ENCODE measurements at places on chromosomes 2 and 18. TPM values are rescaled to one million over a fixed set of nuclear protein-coding genes. Genes with fewer than 3 reads are reported as not detected.

DNA sequence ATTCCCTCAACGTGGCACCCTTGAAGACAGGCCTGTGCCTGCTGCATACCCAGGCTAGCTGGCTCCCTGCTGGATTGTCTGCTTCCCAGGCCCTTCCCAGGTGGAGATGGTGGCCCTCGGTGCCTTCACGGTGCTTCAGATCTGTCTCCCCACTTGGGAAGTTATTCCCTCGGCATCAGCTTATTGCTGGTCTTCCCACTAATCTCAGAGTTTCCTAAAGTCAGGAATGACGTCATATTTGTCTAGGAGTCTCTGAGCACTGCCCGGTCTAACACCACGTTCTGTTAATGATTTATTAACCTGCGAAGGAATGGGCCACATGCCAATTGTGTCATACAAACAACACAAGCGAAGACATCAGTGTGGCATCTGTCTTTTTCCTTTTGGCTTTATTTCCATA is 269.8 kb upstream of the ID2 start:
- no peak for DNase-seq

- DNase-seq: no peak
Observed at GRCh38 chr2:171345971-171346722, 87.6 kb downstream of the METTL8 start.

GRCh38 chr2:20487392-20488174 is 40.7 kb downstream of the RHOB start:
- DNase-seq: peak; percentile 61

DNA sequence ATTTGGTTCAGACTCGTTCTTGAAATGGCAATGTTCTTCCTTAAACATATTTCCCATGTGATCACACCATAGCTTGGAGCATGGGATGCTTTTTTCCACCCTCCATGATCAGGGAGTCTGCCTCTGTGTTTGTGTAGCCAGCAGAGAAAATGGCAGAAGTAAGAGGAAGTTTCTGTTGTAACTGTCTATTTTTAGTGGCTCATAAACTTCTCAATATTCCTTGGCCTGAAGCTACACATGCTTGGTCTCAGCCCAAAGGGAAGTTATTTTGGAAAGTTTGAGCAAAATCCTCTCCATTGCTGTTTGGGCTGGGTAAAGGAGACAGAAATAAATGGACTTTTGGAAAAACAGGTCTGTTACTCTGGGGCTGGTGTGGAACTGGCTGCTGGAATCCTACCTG is 33.4 kb upstream of the ITGA6 start:
- DNase-seq: no peak

DNA sequence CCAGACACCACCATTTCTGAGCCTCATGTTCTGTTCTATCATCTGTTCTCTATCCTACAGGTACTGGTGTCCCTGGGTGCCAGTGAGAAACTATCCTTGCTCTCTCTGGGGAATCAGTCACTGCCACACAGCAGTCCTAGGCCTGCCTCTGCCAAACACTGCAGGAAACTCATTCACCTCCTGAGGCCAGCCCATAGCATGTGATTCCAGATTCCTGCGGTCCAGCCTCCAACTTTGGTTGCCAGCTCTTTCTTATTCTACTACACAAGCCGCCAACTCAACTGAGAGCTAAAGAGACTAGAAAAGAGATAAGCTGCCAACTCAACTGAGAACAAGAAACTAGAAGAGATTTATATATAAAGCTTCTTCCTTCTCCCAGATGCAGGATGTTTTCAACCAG is 8.8 kb upstream of the TTLL4 start:
- peak; percentile 17 for DNase-seq

- DNase-seq: no peak
Observed at GRCh38 chr2:134324947-134325346, 71.1 kb downstream of the MGAT5 start.

- no peak for DNase-seq
Observed at GRCh38 chr2:105540642-105541041, 141.8 kb upstream of the FHL2 start.

DNA sequence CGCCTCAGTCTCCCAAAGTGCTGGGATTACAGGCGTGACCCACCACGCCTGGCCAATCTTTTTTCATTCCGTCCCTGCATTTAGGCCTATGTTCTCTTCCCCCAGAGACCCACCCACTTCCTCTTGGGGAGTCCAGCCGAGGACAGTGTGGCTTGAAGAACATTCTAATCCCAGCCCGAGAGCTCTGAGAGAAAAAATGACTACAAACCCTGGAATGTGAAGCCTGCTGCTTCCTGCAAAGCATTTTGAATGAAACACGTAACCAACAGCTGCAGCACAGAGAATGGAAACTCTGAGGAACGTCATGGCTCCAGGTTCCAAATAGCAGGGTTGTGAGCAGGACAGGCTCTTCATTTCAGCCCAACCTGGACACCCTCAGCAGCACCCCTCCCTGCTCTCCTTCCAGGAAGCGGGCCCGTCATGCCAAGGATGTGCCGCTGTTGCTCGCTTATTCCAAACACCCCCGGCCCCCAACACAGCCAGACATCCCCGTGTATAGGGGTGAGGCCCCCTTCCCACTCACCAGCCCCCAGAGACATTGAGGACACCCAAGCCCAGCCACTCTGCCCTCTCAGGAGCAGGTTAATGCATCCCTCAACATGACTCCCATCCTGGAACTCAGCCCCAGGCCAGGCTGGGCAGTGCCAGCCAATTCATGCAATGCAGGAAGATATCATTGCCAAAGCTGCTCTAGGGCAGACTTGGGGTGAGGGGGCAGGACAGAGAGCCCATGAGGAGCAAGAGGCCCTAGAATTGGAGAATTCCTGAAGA is 139.8 kb downstream of the ZFP36L2 start:
- DNase-seq: peak; percentile 100

DNA sequence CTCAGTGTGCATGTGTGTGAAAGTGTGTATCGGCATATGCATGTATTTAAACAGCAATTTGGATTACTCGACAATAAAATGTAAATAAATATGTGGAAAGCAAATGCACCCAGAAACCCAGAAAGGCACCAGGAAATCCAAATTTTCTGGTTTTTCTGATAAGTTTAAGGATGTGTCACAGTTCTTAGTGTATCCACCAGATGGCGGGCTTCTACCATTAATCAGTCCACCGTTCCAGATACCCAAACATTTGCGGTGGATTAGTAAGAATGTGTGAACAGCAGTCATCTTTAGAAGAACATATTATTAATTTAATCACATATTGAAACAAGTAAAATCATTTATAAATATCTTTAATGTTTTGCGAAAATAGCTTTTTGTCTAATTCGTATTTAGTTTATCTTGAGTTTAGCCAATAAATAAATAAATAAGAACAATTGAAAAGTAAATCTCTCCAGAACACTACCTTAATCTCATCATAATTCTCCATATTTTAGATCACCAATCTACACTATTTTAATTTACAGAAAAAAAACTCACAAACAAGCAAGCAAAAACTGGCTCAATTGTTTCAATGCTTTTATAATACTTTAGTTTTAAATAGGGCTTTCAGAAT is 298.9 kb downstream of the DSEL start:
- peak; percentile 40 for DNase-seq

DNA sequence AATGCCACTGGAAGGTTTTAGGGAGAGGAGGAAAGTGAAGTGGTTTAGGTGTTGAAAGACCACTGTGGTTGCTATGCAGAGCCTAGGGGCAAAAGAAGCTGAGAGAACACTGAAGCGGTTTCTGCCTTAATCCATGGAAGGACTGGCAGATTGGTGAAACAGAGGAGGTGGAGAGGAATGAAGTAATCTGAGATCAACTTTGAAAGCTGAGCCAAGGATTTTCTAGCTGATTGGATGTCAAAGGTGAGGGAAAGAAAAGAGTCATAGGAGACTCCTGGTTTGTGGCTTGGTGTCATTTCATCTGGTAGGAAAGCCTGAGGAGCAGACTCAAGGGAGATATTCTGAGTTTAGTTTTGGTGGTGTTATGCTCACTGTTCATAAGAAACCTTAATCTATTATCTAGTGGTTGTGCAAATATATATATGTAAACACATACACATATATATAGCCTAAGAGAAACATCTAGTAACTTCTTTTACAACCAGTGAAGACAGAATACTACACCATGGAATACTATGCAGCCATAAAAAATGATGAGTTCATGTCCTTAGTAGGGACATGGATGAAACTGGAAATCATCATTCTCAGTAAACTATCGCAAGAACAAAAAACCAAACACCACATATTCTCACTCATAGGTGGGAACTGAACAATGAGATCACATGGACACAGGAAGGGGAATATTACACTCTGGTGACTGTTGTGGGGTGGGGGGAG is 134.1 kb upstream of the CREB1 start:
- DNase-seq: peak; percentile 77

DNA sequence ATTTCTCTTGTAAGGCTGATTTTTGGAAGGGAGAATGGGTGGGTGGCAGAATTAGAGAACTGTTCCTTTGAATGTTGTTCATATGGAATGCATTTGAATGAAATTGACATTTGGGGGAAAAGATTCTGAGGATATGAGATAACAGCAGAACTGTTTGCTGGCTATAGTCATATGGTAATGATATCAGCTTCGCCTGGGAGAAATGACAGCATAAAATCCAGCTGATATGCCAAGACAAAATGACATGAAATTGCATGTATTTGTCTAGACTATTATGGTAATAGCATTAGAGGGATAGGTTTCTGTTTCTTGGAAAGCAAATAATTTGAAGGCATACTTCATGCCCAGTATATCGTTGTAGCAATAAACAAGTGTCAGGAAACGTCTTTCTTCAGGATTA is 150.8 kb upstream of the SPATS2L start:
- DNase-seq: no peak

DNA sequence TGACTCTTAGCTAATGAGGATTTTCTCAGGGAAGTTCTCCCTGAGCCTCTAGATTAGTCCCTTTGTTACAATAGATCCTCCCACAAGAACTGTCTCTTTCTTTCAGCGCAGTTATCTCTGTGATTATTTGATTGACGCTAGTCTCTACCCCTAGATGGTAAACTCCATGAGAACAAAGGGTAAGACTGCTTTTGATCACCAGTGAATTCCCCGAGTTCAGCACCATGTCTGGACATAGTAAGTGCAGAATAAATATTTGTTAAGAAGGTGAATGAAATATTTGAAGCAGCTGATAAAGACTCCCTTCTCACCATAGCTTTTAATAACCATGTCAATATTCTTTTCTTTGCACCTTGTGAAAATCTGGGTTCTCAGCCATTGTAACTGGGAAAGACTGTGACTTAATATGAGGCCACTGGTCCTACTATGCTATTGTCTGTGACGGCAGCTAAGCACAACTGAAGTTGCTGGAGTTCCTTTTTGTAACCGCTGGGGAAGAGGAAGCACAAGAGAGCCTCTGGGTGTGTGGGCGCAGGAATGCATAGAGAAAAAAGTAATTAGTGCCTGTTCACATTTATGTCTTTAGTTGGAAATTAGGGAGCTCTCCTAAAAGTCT is 214.7 kb downstream of the TGIF1 start:
- DNase-seq: peak; percentile 55

DNA sequence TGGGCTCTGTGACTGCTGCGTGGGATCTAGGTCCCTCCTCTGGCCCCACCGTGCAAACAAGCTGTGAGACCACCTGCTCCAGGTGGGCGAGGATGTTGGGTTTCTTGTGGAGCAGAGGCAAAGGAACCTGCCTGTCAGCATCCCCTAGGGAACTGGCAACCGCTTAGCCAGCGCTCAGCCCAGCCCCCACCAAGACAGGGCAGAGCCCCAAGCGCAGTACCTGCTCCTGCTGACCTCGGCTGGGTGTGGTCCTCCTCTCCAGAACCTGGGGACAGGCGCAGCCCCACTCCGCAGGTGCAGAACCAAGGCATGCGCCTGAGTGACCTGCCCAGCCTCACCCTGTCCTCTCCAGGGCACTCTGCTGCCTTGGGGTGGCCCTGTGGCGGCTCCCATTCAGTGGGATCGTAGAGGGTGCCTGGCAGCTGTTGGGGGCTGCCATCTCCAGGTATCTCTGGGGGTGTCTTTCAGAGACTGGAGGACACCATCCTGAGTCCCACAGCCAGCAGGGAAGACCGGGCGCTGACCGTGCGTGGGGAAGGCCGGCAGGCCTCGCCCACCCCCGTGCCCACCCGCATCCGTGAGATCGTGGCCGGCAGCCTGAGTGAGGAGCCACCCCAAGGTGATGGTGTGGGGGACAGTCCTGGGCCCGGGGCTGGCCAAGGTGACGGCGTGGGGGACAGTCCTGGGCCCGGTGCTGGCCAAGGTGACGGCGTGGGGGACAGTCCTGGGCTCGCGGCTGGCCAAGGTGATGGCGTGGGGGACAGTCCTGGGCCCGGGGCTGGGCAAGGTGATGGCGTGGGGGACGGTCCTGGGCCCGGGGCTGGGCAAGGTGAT is 12.3 kb downstream of the CROCC2 start:
- DNase-seq: no peak

DNA sequence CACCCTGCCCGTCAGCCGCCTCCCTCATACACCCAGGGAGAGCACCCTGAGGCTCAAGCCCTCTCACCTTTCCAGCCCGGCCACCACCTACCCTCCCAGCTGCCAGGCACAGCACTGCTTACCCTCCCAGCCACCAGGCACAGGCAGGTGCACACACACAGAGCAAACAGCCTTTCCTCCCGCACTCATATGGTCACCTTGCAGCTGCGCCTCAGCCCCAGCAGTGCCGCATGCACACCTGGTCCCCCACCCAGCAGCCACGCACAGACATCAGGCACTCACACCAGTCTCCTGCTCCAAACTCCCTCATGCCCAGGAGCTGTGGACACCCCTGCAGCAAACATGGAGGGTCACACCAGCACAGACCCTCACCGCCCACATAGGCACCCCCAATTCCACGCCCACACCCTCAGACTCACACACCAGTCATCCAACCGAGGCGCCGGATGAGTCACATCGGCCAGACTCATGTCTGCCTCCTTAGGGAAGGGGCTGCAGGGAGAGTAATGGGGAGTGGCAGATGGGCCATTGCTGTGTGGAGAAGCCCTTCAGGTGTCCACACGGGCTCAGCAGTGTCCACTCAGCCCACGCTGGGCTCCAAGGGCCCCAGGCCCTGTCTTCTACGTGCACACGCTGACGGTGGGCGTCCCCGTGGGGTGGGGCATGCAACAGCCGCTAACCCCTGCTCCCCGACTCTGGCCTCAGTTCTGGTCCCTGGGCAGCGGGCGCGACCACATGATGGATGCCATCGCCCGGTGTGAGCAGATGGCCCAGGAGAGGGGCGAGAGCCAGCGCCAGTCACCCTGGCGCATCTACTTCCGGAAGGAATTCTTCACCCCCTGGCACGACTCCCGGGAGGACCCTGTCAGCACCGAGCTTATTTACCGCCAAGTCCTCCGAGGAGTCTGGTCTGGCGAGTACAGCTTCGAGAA is 22.3 kb upstream of the GPR17 start:
- DNase-seq: peak; percentile 75

DNA sequence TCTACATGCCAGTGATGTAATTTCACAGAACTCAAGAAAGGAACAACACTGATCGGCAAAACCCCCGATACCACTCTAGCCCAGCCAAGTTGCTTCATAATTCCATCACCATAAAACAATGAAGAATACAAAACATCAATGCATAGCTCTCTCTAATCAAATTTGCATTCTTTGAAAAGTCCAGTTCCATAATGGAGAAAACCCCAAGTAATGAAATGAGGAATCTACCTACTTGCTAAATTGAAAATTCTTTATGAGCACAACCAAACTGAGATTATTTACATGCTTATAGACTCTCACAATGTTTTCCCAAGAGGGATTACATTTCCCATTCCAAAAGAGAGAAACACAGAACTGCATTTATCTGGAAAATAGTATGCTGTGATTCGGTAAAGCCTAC is 186.5 kb downstream of the NR4A2 start:
- DNase-seq: no peak

The CRYBA2 gene
- total RNA-seq: 0.20 TPM

The SLC5A7 gene
- not detected for total RNA-seq

The UGT1A5 gene
- not detected for total RNA-seq

The C2orf92 gene
- 3.3 TPM for total RNA-seq

The TCF7L1 gene
- total RNA-seq: 0.39 TPM

The ALLC gene
- total RNA-seq: not detected

The GCG gene
- 0.39 TPM for total RNA-seq

The MC5R gene
- total RNA-seq: 0.49 TPM

Measured in RPMI7951 (cell line).